ENCODE measurements at places on chromosomes 7 and 10. TPM values are rescaled to one million over a fixed set of nuclear protein-coding genes. Genes with fewer than 3 reads are reported as not detected.

PODXL gene
- total RNA-seq: 0.75 TPM

DNA sequence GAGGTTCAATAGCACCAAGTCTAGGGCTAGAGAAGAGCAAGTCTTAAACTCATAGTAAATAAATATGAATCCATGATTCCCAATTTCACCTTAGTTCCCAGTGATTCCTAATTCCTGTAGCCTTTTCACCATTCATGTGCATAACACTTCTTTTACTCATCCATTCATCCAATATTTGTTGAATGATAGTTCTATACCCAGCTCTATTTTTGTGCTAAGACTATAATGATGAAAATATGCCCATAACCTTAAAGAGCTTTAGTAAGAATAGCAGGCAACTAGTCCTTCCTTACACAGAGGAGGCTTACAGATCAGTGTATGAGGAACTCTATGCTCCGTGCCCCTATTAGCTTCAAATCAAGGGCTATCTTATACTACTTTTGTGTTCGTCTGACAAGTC is 280.2 kb upstream of the CHRM2 start:
- DNase-seq: no peak

VWDE gene
- 1.6 TPM for total RNA-seq

ANKRD2 gene
- not detected for total RNA-seq

SFTPA1 gene
- total RNA-seq: not detected

- no peak for DNase-seq
Observed at GRCh38 chr7:84193747-84194146, 842 bp downstream of the SEMA3A start.

MKX gene
- not detected for total RNA-seq

MALRD1 gene
- total RNA-seq: not detected

CNPY1 gene
- not detected for total RNA-seq

- no peak for DNase-seq
Observed at GRCh38 chr7:73397521-73398281, 35.9 kb upstream of the FZD9 start.

DNA sequence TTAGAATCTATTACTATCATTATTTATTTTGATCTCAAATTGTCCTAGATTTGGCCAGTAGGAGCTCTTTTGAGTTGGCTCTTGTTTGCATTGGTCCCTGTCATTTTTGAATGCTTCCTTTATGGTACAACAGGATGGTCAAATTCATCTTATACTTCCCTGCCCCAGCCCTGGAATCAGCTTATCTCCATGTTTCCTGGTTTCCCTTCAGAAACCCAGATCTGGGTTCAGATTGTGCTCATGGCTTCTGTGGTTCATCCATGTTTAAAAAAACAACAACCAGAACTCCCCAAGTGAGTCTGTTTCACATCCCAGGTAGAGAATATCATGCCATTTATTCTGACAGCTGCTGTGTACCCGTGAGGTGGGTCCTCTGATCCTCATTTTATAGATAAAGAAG is 10.6 kb downstream of the ZFYVE27 start:
- DNase-seq: no peak
